ENCODE measurements at places on chromosomes 4 and X.

DNA sequence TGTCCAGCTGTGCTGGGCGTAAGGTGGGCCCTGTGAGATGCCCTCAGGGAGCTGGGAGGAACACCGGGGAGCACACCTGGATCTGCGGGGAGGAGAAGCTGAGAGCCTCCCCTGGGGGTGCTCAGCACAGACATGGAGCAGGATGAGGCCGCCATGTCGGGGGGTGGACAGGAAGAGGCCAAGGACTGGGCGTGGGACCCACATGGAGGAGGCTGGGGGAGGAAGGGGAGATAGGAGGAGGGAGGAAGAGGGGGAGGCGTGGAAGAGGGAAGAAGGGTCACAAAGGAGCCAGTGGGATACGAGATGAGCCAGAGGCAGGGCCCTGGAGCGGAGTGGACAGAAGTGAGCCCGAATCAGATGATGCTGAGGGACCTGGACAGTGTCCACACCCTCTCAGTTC, 66.3 kb downstream of the ZFYVE28 start:
- DNase-seq = no peak

- no peak for DNase-seq
Observed at GRCh38 chr4:113434247-113434587, 327.3 kb downstream of the CAMK2D start.

DNA sequence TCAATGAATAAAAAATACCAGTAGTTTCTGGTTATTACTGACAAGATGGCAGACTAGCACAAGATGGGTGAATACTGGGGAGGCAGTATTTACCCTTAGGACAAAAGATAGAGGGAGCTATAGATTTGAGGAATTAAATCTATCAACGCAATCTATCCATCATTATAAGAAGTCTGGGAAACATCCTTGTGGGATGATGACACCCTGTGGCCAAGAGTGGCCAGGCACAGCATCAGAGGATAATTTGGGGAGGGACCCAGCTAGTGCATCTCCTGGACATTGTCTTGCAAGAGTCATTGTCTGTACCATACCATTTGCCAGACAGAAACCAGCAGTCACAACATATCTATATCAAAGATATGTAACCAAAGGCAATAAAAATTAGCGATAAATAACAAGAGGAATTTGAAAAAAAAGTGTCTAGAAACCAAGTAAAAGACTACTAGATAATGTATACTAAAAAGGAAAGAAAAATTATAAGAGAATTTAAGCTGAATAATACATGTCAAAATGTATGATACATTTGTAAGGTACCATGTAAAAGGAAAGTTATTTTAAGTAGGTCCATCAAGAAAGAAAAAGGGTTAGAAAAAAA, 22.9 kb downstream of the KCTD8 start:
- DNase-seq = no peak

GRCh38 chrX:40177117-40177430, 79.3 kb upstream of the BCOR start:
- DNase-seq = peak; percentile 43

DNA sequence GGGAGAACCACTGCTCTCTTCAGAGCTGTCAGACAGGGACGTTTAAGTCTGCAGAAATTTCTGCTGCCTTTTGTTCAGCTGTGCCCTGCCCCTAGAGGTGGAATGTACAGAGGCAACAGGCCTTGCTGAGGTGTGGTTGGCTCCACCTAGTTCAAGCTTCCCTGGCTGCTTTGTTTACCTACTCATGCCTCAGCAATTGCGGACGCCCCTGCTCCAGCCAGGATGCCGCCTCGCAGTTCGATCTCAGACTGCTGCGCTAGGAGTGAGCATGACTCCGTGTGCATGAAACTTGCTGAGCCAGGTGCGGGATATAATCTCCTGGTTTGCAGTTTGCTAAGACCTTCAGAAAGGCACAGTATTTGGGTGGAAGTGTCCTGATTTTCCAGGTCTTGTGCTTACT, 70.9 kb downstream of the MAGEB5 start:
- DNase-seq = no peak

- no peak for DNase-seq
Observed at GRCh38 chr4:55868581-55869090, 15.2 kb downstream of the EXOC1 start.

GRCh38 chr4:174578366-174578765, 56.1 kb upstream of the HPGD start:
- no peak for DNase-seq

GRCh38 chr4:103095080-103095479, 4.6 kb downstream of the BDH2 start:
- no peak for DNase-seq

DNA sequence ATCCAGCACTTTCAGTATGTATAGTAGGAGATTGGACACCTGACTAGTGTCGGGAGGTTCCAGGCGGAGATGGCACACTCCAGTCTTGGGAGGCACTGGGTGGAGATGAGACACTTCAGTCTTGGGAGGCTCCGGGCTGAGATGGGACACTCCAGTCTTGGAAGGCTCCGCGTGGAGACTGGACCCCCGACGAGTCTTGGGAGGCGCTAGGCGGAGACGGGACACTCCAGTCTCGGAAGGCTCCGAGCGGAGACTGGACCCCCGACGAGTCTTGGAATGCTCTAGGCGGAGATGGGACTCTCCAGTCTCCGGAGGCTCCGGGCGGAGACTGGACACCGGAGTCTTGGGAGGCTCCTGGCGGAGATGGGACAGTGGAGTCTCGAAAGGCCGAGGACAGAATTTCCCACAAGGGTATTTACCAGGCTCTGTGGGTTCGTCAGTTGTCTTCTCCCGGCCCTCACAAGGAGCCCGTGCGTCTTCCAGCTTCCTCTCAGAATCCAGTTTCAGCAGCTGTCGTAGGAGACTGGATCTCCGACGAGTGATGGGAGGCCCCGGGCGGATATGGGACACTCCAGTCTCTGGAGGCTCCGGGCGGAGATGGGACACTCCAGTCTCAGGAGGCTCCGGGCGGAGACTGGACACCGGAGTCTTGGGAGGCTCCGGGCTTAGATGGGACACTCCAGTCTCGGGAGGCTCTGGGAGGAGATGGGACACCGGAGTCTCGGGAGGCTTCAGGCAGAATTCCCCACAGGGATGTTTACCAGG, 952 bp downstream of the FAM47A start:
- no peak for DNase-seq

DNA sequence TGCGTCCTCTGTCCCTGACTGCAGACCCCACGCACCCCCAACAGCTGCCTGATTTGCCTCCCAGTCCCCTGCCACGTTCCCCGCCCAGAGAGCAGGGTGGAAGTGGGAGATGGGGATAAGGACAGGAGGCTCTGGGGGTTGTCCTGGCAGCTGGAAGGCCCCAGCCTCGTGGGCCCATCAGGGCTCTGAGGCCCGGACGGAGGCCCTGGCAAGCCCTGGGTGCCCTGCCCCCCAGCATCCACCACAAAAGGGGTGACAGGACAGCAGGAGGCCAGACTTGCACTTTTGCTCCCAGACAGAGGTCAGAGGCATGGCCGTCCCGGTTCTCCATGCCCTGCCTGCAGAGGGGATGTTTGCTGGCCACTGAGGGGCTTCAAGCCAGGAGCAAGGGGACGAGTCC, 4.7 kb downstream of the SH3TC1 start:
- DNase-seq = peak; percentile 44

- DNase-seq = peak; percentile 11
Observed at GRCh38 chr4:113684534-113685091, 76.9 kb downstream of the CAMK2D start.

DNA sequence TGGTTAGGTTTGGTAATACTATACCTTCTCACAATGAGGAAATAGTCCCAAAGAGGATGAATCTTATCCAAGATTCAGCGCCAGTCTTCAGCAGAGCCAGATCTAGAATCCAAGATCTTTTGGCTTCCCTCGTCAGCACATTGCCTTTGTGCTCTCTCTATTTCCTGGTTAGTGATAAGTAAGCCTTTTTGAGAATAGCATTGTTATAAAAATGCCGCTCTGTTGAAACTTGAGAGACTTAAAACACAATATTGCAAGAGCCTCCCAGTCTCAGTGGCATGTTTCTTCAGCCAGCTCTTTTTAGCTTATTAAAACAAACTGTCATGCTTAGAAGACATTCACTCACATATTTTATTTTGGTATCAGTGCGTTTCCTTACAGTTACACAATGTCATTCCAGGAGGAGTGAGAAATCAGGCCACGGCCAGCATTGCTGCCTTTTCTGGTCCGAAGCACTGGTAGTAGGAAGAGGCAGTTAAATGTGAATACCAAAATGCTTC, 141.4 kb downstream of the KLHL8 start:
- DNase-seq = no peak

DNA sequence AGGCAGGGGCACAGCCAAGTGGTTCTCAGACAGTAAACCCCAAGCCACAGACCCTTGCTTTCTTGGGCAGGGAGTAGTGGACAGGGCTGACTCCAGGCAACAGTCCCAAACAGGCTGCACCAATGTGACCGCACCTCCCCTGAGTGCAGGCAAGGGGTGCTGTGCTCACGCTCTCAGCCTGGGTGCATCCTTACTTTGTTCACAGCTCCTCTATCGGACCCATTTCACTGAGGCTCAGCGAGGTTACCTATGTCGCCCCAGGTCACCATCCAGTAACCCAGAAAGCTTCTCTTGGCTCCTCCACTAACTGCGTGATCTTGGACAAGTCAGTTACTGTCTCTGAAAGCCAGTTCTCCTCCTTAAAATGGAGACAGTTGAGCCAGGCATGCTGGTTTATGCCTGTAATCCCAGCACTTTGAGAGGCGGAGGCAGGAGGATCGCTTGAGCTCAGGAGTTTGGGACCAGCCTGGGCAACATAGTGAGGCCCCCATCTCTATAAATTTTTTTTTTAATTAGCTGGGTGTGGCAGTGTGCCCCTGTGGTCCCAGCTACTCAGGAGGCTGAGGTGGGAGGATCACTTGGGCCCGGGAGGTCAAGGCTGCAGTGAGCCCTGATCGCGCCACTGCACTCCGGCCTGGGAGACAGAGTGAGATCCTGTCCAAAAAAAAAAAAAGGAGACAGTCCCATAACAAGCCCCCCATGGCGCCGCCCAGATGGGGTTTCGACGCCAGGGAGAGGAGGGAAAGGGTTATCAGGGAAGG, 823 bp upstream of the MAN2B2 start:
- no peak for DNase-seq

DNA sequence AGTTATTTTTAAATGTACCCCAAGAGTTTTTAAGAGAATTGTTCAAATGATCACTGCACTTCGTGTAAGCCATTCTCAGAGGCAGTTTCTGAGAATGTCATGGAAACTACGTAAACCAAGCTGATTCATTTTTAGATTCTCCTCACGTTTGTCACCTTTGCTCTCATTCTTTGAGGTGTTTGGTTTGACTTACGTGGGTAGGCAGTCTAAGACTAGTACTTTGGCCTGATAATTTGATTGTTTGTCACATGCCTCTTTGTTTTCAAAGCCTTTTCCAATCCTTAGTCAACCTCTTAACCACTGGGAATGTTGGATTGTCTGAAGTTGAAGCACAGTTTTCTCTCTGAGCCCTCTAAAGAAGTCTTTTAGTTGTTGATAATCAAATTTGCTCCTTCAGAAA, 10.5 kb downstream of the SEPTIN11 start:
- no peak for DNase-seq

DNA sequence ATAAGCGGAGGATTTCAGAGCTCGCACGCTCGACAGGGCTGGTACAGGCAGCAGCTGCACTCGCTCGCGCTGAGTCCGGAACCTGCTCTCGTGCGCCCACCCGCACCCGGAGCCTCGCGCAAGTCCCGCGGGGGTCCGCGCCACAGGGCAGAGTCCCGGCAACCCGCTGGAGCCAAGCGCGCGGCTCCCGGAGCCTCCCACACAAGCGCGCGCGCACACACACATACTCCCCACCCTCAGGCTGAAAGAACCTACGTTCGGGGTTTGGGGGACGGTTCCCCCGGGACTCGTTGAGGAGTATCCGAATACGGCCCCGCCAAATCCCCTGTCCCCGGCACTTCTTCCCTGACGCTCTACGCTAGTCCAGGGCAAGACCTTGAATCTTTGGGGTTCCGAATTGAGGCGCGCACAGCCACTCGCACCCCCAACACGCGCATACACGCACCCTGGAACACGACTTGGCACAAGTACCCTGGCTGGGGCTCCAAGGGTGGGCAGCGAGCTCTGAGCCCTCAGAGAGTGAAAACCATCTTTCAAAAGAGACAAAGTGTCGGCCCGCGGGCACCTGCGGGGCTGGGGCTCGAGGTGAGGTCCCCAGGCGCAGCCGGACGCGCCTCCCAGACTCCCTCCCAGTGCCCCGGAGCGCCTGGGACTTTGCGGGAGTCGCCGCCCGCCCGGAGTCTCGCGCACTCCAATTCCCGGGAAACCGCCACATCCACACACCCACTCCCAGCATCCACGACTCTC, 952 bp downstream of the ANOS1 start:
- DNase-seq = no peak

DNA sequence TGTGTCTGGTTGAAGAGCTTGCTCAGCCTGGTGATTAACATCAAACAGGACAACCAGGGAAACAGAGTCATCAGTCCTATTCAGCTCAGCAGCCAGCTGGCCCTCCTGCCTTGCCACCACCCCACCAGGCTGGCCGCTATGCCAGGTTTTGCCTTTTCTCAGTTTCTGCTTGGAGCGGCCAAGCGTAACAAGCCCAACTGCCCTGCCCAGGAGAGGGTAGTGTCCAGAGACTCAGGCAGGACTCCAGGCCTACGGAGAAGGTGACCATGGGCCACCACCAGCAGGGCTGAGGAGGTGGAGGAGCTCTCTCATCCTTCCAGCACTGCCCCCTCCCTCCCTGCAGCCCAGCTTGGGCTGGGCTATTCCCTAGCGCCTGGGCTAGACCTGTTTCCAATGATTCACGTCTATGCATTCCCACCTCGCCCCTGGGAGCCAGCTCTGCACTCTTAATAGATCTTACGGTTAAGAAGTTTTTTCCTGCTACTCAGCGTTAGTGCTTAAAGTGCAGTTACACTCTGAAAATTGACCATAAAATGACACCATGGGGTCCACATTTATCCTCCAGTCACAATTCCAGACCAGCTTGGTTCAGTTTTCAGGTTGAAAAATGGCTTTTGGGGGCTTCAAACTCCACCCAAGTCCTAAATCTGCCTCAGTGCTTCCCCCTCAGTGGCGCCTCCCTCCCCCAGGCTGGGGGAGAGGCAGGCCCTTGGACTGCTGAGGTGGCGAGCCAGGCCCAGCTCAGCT, 124.0 kb upstream of the PJA1 start:
- DNase-seq = no peak

DNA sequence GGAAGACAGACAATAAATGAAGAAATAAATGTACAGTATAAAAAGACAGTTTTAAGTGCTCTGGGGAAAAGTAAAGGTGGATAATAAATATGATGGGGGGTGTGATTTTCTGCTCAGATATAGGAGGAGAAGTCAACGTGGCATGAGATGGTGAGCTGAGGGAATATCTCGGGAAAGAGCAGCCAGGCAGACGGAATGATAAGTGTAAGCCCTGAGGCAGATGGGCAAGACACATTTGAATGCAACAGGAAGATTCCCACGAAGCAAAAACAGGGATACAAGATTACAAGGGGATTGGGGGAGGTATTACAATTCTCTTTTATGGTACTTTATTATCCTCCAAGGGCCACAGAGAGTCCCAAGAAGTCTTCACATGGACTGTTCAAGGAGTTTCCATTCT, 11.1 kb downstream of the ANXA3 start:
- DNase-seq = no peak

GRCh38 chr4:138404251-138404650, 162.1 kb upstream of the SLC7A11 start:
- no peak for DNase-seq
